ENCODE measurements at places on chromosomes 7 and 10.

DNA sequence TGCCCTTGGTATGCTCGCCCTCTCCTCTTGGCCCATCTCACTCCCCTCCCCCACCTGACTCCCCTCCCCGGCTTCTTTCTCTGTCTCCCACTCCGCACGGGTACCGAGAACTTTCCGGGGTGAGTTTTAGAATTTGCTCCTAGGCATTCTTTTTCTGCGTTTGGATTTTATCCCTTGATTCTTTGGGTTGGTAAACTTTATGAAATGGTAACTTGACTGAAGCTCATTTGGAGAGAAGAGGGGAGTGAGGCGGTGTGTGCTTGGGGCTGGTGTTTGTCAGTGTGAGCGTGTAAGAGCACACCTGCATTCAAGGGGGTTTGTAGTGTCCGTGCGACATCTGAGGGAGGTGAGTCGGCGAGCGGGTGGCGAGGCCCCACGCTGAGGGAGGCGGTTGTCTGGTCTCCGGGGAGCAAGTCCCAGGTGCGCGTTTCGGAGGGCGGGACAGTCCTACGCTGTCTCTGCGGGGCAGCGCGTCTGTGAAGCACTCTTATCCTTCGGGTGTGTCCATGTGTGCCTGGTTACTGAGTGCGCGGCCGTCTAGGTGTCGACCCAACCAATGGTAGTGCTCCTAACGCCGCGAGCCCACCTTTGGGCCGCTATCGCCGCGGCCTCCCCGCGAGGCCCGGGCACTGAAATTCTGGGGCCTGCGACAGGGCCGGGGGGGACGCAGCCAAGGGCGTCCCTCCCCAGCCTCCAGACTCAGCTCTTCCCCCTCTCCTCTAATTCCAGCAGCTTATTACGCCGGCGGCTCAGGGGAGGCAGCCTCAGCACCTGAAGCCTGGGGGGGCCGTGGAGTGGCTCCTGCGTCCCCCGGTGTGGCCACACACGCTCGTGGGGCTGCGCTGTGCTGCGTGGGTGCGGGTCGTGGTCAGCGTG, 2.6 kb upstream of the ZNF503 start:
- DNase-seq = peak; percentile 36

- DNase-seq = no peak
Measured at GRCh38 chr7:7702826-7703225, 15.6 kb downstream of the RPA3 start.

DNA sequence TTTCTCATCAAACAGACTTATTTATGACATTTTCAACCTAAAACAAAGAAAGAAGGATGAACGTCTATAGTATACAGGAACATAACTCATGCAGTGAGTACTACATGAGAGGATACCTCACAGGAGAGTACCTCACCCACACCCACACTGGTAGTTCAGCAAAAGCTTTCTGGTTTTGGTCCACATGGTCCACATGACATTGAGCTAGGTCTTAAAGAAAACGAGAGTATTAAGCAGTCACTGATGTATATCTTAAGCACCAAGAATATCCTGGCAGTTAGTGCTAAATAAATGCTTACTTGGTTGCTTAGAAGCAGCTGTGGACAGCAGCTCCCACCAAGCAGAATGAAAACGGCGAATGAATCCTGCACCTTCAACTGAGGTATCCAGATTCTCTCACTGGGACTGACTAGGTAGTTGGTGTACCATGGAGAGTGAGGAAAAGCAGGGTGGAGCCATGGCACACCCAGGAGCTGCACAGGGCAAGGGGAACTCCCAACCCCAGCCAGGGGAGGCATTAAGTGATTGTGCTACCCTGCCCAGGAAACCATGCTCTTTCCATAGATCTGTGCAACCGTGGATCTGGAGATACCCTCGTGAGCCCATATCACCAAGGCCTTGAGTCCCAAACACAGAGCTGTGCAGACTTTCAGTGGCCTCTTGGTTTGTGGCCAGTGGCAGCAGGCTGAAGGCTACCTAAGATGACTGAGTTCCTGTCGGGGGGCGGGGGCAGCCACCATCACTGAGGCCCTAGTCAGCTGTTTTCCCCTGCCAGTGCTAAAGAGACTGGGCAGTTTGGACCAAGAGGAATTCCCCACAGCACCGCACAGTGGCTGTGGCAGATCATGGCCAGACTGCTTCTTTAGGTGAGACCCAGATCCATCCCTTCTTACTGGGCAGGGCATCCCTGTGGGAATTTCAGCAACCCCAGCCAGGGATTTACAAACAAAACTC, 143.4 kb downstream of the SGMS1 start:
- no peak for DNase-seq

- DNase-seq = no peak
Measured at GRCh38 chr10:20767028-20767427, 130.1 kb downstream of the NEBL start.

- no peak for DNase-seq
Measured at GRCh38 chr7:149783386-149784250, 10.2 kb upstream of the ZNF467 start.

- no peak for DNase-seq
Measured at GRCh38 chr10:4781955-4782354, 44.1 kb upstream of the AKR1E2 start.

DNA sequence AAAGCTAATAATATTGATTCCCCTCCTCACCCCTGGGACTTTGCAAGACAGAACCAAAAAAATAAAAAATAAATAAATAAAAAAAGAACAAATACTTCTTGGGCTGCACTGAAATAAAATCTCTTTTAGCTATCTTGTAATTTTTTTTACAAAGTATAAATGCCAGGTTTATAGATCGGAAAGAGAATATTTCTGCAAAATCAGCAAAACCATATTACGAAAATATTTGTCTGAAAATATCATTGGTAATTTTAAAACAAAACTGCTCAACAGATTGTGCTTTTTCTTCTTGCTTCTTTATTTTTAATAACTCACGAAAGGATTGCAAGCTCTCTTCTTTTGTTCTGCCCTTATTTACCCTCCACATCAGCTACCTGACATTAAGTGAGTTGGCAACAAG, 213.3 kb downstream of the PLXDC2 start:
- DNase-seq = no peak

- peak; percentile 65 for DNase-seq
Measured at GRCh38 chr7:109476409-109476808, 906.7 kb downstream of the DNAJB9 start.

DNA sequence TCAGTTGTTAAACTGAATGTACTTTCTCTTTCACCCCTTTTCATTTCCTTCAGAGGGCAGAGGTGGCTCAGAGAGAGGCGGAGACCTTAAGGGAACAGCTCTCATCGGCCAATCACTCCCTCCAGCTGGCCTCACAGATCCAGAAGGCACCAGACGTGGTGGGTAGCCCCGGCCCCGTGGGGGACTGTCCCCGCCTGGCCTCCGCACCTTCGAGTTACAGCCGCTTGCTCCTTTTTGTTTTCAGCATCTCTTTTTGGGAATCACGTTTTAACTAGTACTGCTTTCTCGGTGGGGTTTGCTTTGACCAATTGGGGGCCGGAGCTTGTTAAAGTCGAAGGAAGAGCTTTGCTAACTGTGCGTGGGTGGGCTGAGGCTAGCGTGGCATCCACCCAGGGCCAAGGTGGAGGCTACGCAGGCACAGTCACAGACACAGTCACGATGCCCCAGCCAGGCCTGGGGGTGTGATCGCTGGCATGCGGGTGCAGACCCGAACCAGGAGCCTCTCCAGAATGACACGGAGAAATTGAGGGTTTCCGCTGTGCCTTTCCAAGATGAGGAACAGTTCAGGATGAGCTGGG, 116.2 kb upstream of the SH2B2 start:
- DNase-seq = no peak

GRCh38 chr10:77518241-77518909, 119.2 kb downstream of the KCNMA1 start:
- no peak for DNase-seq

GRCh38 chr7:38312821-38313220, 39.4 kb upstream of the TARP start:
- DNase-seq = no peak

GRCh38 chr10:99854860-99855259, 72.4 kb downstream of the ABCC2 start:
- no peak for DNase-seq

DNA sequence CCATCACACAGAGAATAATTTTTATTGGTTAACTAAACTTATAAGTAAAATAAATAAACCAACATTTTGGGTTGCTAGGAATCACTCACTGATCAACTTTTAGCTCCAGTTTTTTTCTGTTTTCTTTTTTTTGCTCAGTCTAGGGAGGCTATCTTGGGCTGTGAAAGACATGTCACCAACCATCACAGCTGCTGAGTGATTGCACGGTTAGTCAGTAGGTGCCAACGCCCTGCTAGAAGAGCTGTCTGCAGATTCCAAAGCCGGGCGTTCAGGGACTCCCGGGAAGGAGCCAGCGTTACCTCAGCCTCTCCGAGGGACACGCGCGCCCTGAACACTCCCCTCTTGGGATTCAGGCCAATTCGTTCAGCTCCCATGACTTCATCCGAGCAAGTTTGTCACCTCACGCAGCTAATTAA, 604 bp upstream of the STAM start:
- DNase-seq = no peak

DNA sequence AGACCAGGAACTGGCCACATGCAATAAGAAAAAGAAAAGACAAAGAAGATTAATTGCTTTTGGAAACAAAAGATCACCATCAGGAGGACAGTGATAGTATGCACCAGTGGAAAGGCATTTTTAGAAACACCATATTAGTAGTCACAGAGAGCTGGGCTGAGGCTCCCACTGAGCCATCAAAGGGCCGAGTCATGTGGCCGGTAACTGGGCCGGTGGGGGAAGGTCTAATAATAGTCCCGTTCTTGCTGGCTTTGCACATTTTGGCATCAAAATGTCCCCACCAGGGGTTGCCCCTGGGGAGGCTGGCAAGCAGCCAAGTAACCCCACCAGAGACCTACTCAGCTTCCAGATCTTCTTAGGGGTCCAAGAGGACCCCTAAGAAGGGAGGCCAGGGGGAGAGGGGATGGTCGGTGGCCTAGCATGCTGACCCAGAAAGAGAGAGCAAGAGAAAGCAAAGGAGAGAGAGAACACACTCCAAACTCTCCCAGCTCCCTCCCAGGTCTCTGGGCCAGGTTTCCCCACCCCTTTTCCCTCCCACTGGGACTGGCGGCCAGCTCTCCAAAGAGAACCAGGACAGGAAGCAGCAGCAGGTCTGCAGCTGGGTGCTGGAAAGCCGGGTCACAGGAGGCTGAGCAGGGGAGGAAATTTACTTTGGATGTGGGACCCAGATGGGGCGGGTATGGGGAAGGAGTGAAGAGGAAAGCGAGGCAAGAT, 70.2 kb upstream of the FGFR2 start:
- peak; percentile 12 for DNase-seq

DNA sequence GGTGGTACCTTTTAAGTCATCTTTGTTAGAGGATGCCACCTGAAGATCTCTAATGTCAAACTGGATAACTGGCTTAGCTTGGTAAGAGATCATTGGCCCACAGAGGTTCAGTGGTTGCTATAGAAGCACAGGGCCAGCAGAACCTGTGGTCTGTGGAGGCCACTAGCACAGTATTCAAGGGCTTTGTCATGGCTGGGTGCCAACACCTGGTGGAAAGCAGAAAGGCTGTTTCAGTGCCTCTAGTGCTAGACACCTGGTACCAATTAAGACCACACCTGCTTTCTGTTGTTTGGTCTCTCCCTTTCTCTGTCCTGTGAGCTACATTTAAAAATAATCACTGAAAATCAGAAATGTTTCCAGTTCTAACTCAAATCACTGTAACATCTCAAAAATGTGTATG, 10.0 kb upstream of the PCGF5 start:
- peak; percentile 99 for DNase-seq

DNA sequence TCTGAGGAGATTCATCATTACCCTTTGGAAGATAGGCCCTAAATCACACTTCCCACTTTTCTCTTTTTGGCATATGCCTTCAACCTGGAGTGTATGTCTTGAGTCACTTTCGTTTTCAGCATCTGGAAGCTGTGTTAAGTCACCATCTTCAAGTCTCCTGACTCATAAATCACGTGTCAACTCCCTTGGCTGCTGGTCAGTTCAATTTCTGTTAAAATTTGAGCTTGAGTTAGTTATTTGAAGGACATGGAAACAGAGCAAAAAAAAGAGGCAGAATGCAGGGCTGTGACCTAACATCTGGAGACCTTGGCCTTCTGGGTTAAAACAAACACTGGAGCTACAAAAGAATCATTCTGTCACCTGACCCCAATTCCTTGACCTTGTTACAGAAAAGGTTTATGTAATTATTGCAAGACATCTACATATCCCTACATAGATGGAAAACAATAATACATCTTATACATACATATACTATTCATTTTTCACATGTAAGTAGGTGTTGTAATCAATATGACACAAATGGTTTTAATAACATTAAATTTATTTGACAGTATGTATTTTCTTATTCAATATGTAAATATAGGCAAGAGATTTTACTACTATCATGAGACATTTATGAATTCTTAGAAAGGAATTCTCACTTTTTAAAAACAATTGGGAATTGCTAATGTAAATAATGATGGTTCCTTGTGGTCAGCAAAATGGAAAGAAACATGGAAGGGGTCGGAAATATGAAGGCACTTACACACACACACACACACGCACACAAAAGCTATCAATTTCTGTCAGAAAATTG, 169.7 kb upstream of the PHYHIPL start:
- DNase-seq = no peak

DNA sequence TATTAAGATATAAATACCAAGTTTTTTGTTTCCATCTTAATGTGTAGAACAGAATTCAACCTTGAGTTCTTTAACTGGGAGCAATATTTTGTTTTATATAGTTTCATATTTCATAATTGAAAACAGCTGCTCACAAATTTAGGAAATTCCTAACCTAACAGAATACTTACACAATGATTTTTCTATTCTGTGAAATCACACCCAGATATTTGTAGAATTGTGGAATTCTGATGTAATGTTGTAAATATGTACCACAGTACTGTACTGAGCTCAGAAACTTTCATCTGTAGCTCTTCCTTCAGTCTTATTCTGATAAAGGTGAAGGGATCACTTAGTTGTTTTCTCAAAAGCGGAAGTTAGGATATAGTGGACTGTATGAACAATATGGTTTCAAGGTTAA, 143.4 kb upstream of the GLI3 start:
- DNase-seq = no peak

GRCh38 chr7:51209426-51209825, 107.2 kb downstream of the COBL start:
- no peak for DNase-seq

Measured in NCI-H1417 (cell line).